ENCODE measurements at places on chromosomes 1 and 21.

GRCh38 chr1:56617141-56617540, 28.0 kb upstream of the PRKAA2 start:
- no peak for ATAC-seq

DNA sequence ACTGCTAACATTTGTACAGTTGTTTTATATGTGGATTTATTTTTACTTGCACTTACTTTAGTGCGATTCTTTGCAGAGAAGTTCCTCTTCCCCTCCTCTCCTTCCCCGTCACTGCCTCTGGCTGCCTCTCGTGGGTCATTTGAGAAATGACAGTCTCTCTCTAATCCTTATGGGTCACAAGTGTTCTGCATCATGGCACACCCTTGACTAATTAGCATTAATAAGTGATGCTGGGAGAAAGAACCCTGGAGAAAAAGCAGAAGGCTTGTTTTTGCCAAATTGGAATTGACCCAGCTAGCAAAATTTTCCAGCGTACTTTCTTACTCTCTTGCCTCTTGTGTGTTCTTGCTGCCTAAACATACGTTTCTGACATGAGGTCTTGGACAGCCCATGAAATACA, 301.2 kb downstream of the DUSP10 start:
- peak; percentile 30 for ATAC-seq

- ATAC-seq: no peak
Measured at GRCh38 chr1:29415156-29415830, 179.0 kb downstream of the PTPRU start.

DNA sequence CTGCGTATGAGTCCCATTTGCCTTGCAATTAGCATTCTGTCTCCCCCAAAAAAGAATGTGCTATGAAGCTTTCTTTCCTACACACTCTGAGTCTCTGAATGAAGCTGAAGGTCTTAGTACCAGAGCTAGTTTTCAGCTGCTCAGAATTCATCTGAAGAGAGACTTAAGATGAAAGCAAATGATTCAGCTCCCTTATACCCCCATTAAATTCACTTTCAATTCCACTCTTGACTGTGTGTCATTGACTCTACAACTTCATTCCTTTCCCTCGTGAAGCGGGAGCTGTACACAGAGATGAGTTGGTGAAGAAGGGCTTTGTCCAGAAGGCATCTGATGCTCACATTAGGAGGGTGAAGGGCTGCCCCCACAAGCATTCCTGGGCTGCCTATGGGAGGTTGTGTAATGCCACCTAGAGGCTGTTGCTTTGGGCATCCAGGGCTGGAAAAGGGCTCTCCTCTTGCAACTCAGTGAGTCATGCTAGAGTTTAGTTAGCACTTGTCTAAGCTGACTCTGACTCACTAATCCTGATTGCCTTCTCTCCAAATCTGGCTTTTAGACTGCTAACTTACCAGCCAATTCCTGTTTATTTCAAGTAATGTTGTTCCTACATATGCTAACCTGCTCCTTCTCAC, 1.8 kb downstream of the SPRR1B start:
- peak; percentile 87 for ATAC-seq

DNA sequence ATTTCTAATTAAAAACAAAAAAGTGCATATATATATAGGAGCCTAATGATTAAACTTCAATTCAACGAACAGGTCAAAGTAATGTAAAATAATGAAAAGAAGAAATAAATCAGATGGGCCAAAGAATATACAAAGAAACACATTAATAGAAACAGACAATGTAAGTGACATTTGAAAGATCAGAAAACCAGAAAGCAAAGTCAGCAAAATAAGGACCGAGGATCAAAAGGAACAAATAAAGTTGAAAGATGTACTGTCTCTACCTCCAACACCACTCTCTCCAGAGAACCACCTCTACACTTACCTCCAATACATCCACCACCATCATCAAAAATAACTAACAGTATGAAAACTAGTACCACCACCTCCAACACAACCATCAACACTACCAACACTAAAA, 1226.3 kb upstream of the NCAM2 start:
- ATAC-seq: no peak

GRCh38 chr1:68799096-68799495, 302.2 kb upstream of the DEPDC1 start:
- ATAC-seq: no peak

GRCh38 chr21:16891821-16892220, 621.0 kb upstream of the CXADR start:
- no peak for ATAC-seq

GRCh38 chr21:29671728-29672127, 268.1 kb downstream of the GRIK1 start:
- no peak for ATAC-seq

GRCh38 chr1:7745783-7746182, 25.3 kb upstream of the VAMP3 start:
- peak; percentile 98 for ATAC-seq

Data from esophagus mucosa (tissue), 1 donor.